KG1 (cell line): ENCODE measurements at places on chromosomes 16 and 17.
A peak's percentile ranks its signal among the peaks of the same experiment; 100 is the strongest.

GRCh38 chr16:6694636-6695035 lies 638.0 kb upstream of the RBFOX1 start:
- no peak for DNase-seq

- no peak for DNase-seq
Observed at GRCh38 chr17:17669580-17670235, 11.6 kb upstream of the RAI1 start.

DNA sequence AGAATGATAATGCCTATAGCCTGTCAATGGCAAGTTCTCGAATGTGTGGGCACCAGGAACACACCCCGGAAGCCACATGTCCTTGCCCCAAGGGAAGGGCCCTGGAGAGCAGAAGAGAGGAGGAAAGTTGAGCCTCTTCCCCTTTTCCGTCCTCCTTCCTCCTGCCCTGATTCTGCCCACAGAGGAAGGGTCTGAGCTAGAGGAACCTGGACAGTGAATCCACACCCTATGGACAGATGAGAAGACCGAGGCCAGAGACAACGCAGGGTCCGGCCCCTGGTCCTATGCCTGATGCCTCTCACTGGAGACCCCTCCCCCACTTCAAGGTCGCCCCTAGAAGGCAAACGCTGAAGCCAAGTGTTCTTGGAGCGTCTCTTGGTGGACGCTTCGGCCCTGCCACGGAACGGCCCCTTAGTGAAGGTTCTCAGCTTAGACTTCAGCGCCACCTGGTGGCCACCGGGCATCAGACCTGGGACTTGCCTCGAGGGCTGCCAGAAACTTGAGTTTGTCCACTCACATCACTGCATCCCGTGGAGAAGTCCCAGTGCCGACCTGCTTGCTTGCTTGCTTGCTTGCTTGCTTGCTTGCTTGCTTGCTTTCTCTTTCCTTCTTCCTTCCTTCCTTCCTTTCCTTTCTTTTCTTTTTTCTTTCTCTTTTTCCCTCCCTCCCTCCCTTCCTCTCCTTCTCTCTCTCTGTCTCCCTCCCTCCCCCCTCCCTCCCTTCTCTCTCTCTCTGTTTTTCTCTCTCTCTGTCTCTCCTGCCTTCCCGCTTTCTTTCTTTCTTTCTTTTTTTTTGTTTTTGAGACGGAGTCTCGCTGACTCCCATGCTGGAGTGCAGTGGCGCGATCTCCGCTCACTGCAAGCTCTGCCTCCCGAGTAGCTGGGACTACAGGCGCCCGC lies 20.6 kb upstream of the SPNS3 start:
- DNase-seq: peak; percentile 63

DNA sequence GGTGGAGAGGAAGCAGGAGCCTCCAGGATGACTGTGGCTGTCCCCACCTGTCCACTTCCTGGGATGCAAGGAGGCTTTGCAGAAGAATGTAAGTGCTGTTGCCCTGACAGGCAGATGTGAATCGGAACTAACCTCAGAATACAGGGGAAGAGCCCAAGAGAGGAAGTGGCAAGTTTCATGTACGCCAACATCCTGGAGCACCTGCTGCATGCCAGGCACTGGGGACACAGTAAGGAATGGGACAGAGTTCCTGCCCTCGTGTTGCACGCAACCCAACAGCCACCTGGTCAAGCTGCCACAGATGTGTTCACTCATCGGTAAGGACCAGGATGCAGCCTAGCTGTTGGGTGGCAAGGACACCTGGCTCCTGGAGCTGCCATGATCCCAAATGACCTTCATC lies 98.6 kb upstream of the RPL38 start:
- no peak for DNase-seq

- DNase-seq: no peak
Observed at GRCh38 chr17:53749178-53749577, 73.5 kb upstream of the KIF2B start.

GRCh38 chr16:84069540-84069939 lies 26.9 kb upstream of the SLC38A8 start:
- no peak for DNase-seq

DNA sequence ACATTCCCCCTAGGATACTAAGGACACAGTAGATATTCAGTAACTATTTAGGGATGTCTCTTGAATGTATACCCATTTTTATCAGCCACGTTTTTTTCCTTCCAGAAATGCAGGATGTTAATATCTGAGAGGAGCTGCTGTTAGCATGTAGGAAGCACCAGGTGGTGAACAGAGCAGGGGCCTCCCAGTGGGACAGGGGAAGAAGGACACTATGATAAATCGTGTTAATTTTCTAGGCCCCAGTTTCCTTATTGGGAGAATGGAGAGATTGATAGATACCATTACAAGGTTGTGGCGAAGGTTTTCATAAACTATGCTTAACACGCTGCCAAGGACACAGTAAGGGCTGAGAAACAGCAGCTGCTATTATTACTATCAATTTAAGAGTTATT lies 45.4 kb downstream of the PRSS54 start:
- no peak for DNase-seq

DNA sequence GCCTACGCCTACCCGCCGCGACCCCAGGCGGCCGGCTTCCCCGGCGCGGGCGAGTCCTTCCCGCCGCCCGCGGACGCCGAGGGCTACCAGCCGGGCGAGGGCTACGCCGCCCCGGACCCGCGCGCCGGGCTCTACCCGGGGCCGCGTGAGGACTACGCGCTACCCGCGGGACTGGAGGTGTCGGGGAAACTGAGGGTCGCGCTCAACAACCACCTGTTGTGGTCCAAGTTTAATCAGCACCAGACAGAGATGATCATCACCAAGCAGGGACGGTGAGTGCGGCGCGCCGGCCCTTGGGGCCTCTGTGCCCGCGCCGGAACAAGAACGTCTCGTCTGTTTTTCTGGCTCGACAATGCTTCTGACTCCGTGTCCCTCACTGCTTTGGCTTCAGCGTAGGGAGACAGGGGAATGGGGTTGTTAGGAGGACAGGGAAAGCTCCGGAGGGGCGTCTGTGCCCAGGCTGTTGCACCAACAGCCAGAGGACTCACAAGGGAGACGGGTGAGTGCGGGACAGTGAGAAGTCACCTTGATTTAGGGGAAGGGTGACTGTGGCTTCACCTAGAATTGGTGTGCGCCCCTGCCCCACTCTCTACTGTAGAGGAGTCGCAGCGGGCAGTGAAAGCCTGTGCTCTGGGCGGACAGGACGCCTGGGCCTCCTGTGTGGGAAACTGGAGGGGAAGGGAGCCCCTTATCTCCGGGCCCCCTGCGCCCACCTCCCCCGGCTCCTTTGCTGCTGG lies 806 bp downstream of the TBX21 start:
- DNase-seq: no peak

- no peak for DNase-seq
Observed at GRCh38 chr17:9895923-9896322, 9.1 kb downstream of the RCVRN start.

- no peak for DNase-seq
Observed at GRCh38 chr17:57114085-57114673, 29.1 kb downstream of the AKAP1 start.

- DNase-seq: no peak
Observed at GRCh38 chr17:56182081-56182480, 28.8 kb downstream of the ANKFN1 start.

DNA sequence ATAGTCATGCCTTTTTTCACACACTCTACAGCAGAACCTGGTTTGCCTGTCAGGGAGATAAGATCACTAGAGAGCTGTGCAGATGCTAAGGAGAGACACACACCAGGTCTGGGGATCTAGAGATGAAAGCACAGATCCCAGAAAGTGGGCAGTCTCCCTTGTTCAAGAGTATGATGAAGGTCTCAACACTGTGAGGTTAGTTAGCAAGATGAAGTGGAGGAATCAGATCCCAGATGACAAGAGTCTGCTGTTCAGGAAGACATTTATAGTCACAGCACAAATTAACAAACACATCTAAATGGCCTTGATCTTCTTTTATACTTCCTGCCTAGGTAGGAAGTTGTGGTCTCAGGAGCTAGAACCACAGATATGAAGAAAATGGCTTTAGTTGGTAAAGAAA lies 23.4 kb upstream of the SKAP1 start:
- peak; percentile 12 for DNase-seq

- DNase-seq: no peak
Observed at GRCh38 chr16:8736123-8736668, 61.2 kb downstream of the TMEM186 start.

- no peak for DNase-seq
Observed at GRCh38 chr17:73342050-73342522, 30.3 kb upstream of the CDC42EP4 start.

DNA sequence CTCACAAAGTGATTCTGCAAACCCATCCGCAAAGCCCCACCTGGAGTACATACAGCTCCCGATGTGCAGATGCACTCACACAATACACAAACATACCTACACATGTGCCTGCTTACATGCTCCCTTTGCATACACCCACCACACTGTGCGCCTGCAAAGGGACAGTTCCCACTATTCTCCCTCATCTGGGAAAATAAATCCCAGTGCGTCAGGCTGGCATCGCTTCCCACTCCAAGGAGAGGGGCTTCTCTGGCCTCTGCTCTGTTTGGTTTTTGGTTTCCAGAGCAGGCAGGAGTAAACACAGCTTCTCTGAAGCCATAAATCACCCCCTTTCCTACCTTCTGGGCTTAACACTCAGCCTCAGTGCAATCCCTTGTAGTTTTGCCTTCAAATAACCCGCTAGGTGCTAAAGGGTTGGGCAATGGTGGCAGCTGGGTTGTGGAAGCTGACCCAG lies 14.7 kb downstream of the HOXB4 start:
- no peak for DNase-seq

- no peak for DNase-seq
Observed at GRCh38 chr17:75238684-75239191, 22.7 kb downstream of the GGA3 start.

- no peak for DNase-seq
Observed at GRCh38 chr17:57601143-57601735, 143.9 kb downstream of the CCDC182 start.

- DNase-seq: no peak
Observed at GRCh38 chr16:72873853-72874252, 174.1 kb downstream of the ZFHX3 start.

DNA sequence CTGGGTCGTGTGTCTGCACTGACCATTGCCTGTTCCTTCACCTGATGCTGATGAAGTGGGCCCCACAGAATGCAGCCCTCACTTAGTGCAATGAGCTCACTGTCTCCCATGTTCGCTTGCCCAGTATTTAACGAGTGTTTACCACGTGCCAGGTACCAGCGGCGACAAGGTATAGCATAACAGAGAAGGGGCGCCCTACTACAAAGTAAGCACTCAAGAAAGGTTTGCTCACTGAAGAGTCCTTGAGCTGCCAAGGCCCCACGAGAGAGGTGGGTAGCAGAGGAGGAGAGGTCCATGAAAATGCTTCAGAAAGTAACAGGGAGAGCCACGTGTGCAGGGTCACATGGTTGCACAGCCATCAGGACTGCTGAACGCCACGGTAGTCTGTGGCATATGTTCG lies 230.0 kb downstream of the NTN1 start:
- no peak for DNase-seq

DNA sequence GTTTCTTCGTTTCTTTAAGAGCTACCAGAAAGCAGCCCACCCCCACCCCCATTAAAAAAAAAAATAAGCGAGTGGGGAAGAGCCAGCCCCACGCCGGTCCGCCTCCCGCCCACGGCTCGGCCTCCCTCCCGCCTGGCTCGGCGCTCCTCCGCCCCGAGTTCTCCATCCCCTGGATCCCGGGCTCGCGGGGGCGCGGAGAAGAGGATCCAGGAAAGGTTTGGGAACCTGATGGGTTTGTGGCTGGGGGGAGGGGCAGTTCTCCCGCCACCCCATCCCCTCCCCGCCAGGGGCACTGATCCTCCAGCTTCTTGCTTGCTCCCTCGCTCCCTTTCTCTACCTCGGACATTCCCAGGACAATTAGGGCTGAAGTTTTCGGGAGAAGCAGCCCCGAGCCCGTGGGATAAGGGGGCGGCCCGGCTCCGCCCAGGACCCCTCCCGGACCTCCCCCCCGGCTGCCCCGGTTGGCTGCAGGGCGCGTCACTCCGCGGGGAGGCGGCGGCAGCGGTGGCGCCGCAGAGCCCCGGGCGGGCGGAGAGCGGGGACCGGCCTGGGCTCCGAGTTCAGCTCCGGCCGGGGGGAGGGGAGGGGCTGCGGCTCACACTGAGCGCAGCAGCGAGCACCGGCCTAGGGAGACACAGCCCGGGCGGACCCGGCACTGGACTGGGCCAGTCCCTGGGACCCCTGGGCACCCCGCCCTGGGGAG lies 1.0 kb upstream of the SALL1 start:
- DNase-seq: no peak

GRCh38 chr16:20647736-20648135 lies 49.7 kb downstream of the ACSM1 start:
- no peak for DNase-seq

GRCh38 chr16:46658925-46659324 lies 30.1 kb downstream of the VPS35 start:
- DNase-seq: peak; percentile 85

DNA sequence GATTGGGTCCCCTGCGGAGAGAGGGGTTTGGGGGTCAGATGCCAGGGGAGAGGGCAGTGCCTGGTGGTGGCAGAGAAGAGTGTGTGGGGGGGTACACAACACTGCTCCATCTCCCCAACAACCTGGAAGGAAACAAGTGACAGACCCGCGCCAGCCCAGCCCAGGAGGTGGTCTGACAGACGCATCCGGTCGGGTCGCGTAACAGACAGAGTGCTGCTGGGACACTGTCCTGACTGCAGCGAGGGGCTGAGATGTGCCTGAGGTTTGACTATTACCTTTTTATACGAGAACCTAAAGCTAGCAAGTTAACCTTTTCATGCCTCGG lies 16.2 kb downstream of the UNC13D start:
- no peak for DNase-seq

DNA sequence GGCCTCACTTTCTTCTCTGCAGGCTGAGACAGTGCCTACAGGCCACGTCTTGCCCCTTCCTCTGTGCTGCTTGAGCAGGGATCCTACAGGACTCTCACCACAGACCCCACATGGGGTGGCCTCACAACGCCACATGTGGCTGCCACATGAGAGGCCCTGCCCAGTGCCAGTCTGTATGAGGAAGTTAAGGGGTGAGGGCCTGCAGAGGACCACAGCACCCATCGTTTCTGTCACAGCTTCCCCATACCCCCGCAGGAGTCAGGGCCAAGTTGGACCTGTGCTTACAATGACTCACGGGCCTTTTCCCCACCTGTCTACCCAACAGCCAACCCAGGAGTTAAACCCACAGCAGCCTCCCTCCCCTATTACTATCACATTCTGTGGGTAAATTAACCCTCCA lies 2.9 kb upstream of the GSDMB start:
- DNase-seq: no peak

GRCh38 chr17:72969293-72969906 lies 123.1 kb downstream of the SLC39A11 start:
- DNase-seq: no peak

GRCh38 chr16:2967721-2968161 lies 1.4 kb upstream of the PAQR4 start:
- DNase-seq: no peak

GRCh38 chr16:25184771-25185170 lies 32.0 kb upstream of the AQP8 start:
- DNase-seq: no peak

GRCh38 chr16:21645261-21645721 lies 7.1 kb downstream of the IGSF6 start:
- peak; percentile 18 for DNase-seq
